ENCODE measurements at places on chromosomes 6 and 20.

DNA sequence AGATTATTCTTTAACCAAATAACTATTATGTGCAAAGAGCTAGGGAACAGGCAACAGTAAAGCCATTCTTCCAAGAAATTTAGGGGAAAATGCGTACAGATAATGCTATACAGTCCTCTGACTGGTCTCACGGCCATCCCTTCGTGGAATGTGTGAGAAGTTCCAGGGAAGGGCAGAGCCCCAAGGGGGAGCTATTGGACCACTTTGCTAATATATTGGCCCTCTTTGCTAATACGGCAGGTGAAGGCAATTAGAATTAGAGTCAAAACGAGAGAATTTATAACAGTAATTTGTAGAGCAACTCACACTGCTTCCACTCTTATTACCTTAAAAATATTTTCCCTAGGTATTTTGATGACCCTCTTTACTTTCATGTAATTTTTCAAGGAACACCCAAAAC, 140.4 kb downstream of the IMPG1 start:
- no peak for DNase-seq

GRCh38 chr20:50523552-50524167, 13.5 kb downstream of the PTPN1 start:
- DNase-seq: no peak

- no peak for DNase-seq
Measured at GRCh38 chr6:91852252-91852651, 1265.4 kb upstream of the MAP3K7 start.

DNA sequence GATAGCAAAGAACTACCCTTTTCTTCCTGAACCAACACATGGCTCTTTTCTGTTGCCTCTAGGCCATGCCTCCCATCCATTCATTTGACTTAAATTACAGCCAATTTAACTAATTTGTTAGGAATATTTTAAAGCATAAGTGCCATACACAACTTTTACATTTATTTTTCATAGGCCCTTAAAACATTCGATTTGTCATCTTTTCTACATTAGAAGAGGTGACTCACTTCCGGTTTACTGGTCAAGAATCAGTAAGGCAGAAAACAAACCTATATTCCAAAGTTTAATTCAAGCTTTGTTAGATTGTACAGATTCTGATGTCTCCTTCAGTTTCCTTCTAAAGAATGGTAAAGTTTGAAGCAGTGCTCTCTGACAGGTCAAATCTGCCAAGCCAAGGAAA, 344.3 kb downstream of the SAMD5 start:
- no peak for DNase-seq

GRCh38 chr6:169738976-169739529, 12.3 kb downstream of the DYNLT2 start:
- DNase-seq: no peak

GRCh38 chr6:14000901-14001300, 76.1 kb downstream of the RNF182 start:
- no peak for DNase-seq

DNA sequence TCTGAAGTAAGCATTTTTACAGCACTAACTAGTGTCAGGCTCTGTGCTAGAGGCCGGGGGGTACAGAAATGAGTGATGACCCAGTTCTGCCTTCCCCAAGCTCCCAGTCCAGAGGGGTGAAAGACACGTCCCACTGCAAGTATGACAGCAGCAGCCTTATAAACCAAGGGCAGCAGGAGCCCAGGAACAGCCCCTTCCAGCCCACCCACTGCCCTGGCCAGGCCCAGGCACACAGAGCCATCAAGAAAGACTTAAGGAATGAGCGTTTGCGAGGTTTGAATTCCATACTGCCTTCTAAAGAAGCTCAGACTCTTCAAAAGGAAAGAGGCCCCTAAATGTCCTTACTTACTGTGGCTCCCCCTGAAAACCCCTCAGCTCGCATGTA, 10.0 kb downstream of the TRERF1 start:
- DNase-seq: no peak

DNA sequence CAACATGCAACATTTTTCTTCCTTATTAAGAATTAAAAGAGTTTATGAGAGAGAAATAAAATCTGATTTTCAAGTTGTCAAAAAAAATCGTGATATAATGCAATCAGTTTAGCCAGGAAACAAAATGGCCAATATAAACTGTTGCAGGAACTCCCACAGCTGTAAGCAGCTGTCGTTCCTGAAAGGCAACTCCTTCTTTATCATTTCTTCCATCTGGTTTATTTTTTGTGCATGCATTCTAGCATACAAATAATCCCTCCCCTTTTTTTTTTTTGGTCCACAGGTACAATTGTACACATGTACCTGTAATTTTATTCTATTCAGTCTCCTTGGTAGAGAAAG, 19.7 kb downstream of the TRAF3IP2 start:
- DNase-seq: no peak

DNA sequence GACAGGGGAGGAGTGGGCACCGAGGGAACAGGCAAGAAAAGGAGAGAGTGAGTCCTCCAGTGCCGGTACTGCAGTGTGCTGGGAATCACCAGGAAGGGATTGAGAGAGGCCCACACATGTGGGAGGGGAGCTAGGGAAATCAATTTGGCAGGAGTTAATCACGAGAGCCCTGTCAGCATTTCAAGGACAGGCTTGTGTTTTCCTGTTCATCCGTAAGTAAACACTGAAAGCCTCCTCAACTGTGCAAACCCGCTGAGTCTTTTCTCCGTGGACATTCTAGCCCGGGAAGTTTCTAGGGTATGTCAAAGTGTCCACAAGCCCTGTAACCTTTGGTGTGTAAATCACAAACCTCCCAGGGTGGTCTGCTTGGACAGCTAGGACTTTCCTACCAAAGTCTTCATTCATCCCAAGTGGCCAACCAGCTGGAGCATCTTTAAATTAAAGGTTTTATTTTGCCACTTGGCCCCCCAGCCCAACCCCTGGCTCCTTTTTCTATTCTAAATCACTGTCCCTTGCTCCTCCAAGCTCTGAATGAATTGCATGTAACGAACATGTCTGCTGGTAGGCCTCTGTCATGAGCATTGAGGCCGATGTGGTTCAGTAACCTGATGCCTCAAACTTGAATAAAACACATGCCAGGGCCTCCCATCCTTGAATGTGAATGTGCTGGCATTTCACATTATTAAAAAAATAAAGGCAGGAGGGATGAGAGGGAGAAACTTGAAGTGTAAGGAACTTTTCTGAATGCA, 149.1 kb downstream of the ZNF217 start:
- DNase-seq: no peak

GRCh38 chr6:147547369-147547902, 38.9 kb downstream of the SAMD5 start:
- no peak for DNase-seq

DNA sequence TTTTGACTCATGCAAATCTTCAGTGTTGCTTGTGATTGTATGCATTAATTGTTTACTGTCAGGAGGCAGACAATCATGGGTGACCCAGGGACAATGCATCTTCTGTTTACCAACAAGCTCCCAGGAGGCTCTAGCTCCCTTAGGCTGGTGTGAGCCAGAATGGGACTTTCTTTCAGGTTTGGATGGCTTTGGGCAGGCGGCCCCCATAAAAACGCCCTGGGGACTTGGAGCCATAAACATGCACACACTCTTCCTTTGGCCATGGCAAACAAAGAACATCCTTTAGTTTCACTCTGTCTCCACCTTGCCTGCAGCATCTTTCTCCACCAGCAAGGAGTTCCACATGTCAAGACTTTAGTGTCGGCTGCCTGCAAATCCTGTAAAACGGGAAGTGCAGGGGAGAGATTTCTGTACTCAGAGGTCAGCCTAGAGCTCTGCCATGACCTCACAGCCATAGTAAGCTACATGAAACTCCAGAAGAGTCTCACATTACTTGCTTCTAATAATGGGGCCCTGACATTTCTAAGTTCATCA, 127.6 kb downstream of the MAP3K7 start:
- no peak for DNase-seq

DNA sequence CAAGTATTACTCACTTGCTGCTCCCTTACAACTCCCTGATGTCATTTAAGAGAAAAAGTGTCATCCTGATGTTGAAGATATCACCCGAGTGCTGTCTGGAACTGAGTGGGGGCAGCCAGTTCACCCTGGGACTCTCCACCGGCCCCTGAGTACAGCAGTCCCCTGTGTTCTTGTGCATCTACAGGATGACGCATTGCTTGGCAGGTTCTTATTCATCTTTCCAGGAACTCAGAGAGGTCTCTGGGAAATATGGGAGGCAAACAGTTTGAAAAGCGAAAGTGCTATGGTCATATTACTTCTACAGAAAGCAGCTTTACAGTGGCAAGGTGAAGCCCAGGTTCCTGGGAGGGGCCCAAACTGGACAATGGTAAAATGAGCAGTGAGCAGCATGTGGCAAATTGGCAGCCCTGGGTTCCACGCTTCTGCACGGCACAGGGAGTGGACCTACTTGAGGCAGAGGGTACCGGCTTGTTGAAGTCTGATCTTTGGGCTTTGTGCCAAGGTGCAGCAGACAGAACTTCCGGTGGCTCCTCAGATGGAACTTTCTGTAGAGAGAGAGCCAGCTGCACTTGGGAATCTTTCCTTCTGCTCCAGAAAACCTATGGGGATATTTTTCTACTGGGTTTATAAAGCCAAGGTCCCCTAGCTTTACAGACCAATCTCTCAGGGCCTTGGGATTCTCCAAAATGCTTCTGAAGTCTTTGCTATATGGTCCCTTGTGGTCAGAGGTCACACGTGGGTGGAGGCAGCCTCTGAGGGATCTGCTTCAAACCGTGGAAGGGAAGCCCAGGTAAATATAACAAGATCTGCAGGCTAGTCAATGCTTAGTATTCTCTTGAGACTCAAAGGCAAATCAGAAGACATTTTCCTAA, 128.3 kb downstream of the MAP3K7 start:
- no peak for DNase-seq

DNA sequence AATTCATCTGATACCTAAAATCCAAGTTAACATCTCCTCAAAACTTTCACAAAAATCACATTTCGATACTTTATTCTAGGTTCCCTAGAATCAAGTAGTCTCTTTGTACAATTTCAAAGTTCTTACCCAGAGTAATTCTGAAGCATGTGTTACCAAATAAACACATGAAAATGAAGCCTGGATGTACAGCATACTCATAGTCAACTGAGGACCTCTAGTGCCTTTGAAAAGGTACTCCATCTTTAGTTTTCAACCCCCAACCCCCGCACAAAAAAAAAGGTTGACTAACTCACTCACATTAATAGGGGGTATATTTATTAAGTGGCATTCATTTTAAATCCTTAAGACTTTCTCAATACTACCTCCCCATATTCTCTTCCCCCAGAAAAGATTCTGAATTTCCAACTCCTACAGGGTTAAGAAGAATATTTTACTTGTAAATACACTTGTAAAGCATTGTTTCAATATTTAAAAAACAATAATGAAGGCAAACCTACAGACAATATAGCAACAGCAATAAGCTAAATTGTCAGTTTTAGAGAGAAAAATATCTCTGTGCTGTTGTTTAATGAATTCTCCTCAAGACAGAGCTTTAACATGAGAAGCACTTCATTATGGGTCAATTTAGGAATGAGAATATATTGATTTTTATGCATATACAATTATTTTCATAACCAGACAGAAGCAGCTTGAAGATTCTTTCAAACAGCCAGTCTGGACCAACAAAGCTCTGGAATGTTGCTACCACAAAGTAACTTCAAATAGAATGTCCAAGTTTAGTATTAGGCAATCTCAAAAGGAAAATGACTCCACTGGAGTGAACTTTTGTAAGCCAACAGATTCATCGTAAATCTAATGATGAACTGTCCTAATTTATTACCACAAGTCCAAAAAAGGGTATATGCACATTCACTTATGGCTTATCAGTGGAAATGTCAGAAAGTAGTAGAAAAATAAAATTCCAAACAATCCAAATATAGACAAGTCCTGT, 3.3 kb downstream of the PLN start:
- DNase-seq: peak; percentile 54

GRCh38 chr6:144294016-144294415, 8.9 kb downstream of the UTRN start:
- DNase-seq: peak; percentile 80

- no peak for DNase-seq
Measured at GRCh38 chr6:38436726-38437465, 202.8 kb downstream of the BTBD9 start.

DNA sequence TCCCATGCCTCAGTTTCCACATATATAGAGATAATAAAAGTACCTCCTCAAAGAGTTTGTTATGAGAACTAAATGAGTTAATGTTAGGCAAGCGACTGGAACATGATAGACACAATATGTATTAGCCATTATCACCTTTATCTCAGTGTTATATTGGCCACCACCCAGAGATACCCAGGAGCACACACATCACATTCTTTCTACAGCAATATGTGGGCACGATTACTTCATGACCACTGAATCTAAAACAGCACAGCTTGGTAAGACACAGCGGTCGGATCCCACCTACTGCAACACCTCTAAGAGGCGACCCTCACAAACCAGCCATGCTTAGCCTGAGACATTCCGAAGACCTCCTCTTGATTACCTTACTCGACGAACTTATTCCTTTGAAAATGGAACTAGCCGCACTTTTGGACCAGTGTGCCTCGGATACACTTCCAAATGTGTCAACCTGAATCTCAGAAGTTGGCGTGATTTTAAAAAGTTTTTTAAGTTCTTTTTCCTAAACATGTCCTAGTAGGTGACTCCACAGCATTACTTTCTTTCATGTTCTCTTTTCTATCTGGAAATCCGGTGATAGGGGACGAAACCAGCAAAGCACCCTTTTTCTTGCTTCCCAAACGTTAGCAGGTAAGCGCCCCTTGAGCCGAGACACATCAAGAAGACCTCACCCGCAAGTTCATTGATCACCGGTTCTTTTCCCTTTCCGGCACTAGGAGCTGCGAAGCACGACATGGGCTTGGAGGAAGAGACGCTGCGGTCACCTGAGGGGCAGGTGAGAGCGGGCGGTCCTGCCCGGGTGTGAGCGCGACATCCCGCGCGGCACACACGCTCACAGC, 923 bp downstream of the GMDS start:
- DNase-seq: no peak

- no peak for DNase-seq
Measured at GRCh38 chr20:64080013-64080812, at the start of gene OPRL1. Gene OPRL1 (plus strand): TSS chr20:64080082. CDS start chr20:64092721, 12,639 bp downstream.

GRCh38 chr6:156777577-156778453, 637 bp downstream of the ARID1B start:
- no peak for DNase-seq

DNA sequence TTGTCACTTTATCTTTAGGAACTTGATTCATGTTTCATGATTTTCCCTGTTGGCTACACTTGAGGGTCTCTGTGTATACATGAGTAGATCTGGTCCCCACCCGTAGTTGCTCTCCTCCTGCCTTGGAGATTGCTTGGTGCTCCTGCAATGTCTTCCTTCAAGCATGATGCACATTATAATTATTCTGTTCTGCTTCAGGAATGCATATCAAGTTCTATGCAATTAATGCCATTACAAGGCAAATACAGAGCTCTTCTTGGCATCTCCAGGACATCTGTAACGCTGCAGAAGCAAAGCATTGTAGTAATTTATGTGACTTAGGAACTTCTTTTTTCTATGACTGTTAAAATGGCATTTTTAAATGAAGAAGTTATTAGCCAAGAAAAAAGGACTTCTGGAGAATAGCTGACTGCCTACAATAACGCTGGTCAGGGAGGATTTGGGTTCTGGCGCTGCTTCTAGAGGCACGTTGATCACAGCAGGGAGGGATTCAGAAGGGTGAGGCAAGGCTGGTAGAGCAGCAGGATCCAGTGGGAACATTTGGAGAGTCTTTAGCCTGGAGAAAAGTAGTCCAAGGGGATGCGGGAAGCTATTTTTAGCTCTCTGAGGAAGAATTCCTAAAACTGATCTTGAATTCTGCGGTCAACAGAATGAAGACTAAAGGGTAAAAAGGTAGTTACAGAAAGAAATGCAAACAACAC, 203.6 kb downstream of the PLCB1 start:
- no peak for DNase-seq

- no peak for DNase-seq
Measured at GRCh38 chr20:62975251-62975760, 22.8 kb downstream of the SLC17A9 start.

GRCh38 chr20:59663513-59664060, 59.2 kb downstream of the PHACTR3 start:
- no peak for DNase-seq
